ENCODE measurements at places on chromosomes 16 and 17.

DNA sequence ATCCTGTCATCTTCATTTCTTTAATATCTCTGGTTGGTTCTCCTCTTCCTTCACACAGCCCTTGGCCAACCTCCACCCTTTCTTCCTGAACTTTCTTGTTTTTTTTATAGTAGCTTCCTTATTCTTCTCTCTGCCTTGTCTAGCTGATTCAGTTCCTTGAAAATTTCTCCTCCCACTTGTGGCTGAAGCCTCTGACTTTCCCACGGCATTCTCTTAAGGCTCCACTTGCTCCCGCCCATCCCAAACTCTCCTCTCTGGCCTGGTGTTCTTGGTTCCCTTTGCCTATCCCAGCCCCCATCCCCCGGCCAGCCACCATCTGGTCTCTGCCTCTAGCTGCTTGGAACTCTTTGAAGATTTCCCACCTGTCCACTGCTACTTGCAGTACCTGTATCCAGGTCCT, 29.1 kb downstream of the NLRP1 start:
- DNase-seq = no peak

- DNase-seq = no peak
Observed at GRCh38 chr16:13298666-13299065, 397.3 kb downstream of the SHISA9 start.

- no peak for DNase-seq
Observed at GRCh38 chr17:49457564-49458535, 37.2 kb upstream of the NGFR start.

DNA sequence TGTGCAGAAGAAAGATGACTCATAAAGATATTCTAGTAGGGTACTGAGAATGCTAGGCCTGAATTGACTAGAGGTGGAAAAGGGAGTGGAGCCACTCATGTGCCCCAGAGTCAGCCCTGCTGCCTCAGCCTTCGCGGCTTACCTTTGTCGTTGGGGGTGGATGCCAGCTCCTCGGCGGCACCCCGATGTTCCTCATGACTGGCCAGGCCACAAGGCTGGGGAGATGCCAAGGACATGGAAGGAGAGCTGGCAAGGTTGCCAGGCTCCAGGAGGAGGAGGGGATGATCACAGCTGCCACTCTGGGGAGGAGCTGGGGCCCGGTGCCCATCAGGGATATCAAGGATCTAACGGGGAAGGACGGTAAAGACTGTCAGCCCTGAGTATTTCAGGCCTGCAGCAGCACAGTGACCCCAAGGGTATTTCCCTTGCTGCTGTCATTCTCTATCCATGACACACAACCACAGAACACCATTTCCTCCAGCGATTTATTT, 9.7 kb upstream of the SLC35B1 start:
- no peak for DNase-seq

GRCh38 chr16:66372898-66373155, 6.3 kb downstream of the CDH5 start:
- no peak for DNase-seq

Measured in brain pericyte (primary cell).